HS-27A (cell line): ENCODE measurements at places on chromosomes 6 and 20.

GRCh38 chr20:15593081-15593480 lies 980.2 kb downstream of the KIF16B start:
- DNase-seq, result no peak

- no peak for DNase-seq
Observed at GRCh38 chr6:16857969-16858592, 96.8 kb upstream of the ATXN1 start.

DNA sequence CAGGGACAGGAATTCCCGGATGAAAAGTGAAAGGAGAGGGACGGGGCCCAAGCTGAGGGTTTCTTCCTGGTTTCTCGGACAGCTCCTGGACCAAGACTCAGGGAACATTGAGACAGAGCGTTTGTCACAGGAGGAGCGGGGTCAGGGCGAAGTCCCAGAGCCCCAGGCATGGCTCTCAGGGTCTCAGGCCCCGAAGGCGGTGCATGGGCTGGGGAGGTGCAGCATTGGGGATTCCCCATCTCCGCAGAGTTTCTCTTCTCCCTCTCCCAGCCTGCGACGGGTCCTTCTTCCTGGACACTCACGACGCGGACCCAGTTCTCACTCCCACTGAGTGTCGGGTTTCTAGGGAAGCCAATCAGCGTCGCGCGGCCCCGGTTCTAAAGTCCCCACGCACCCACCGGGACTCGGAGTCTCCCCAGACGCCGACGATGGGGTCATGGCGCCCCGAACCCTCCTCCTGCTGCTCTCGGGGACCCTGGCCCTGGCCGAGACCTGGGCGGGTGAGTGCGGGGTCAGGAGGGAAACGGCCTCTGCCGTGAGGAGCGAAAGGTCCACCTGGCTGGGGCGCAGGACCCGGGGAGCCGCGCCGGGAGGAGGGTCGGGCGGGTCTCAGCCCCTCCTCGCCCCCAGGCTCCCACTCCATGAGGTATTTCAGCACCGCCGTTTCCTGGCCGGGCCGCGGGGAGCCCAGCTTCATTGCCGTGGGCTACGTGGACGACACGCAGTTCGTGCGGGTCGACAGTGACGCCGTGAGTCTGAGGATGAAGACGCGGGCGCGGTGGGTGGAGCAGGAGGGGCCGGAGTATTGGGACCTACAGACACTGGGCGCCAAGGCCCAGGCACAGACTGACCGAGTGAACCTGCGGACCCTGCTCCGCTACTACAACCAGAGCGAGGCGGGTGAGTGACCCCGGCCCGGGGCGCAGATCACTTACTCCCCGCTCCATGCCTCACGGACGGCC lies 54.6 kb upstream of the POLR1H start:
- DNase-seq, result no peak

DNA sequence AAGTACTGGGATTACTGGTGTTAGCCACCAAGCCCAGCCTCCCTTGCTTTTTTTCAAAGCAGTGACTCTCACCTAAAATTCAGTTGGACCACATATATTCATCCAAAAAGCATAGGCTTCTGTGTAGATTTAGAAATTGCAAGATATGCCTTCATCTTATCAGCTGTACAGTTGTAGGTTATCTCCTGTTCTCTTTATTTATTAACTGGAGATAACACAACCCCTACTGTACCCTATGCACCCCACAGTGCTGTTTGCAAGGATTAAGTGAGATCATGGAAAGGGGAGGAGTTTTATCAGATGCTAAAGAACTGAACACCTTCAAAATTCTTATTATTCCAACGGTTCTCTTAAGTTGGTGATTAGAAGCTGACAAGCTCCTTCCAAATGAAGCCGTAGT lies 164.4 kb upstream of the JARID2 start:
- no peak for DNase-seq

DNA sequence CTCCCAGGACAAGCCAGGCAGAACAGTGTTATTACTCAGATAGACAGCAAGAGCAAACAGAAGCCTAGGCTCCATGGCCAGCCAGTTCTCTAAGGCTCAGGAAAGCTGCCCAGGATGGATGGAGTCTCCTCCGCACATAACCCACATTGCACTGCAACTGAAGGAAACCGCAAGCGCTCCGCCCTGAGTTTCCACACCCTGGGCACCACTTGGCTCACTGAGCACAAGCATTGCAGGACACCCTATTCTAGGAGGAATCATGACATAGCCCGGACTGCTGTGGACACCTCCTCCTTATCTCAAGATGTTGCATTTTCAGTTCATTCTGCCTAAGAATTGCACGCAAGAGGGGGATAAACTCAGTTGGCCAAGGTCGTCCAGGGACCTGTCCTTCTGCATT lies 42.9 kb downstream of the LINC00237 start:
- DNase-seq, result no peak

GRCh38 chr20:47740121-47740861 lies 45.0 kb downstream of the SULF2 start:
- no peak for DNase-seq

- DNase-seq, result no peak
Observed at GRCh38 chr20:32231847-32232246, 24.2 kb downstream of the POFUT1 start.

GRCh38 chr6:4587171-4587570 lies 189.0 kb upstream of the CDYL start:
- no peak for DNase-seq

DNA sequence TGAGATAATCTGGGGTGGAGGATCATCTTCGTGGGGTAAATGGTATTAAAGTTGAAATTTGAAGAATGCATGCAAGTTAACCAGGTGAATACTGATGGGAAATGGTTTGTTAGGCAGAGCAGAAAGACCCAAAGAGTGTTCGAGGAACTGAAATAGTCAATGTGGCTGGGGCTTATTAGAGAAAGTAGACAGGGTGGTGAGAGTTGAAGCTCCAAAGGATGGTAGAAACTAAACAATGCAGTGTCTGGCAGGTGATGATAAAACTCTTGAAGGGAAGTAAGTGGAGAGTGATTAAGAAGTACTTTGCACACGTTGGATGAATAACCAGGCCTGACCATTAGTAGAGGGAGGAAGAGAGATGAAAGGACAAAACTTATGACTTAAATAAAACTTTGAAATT lies 39.8 kb upstream of the CENPW start:
- DNase-seq, result no peak

DNA sequence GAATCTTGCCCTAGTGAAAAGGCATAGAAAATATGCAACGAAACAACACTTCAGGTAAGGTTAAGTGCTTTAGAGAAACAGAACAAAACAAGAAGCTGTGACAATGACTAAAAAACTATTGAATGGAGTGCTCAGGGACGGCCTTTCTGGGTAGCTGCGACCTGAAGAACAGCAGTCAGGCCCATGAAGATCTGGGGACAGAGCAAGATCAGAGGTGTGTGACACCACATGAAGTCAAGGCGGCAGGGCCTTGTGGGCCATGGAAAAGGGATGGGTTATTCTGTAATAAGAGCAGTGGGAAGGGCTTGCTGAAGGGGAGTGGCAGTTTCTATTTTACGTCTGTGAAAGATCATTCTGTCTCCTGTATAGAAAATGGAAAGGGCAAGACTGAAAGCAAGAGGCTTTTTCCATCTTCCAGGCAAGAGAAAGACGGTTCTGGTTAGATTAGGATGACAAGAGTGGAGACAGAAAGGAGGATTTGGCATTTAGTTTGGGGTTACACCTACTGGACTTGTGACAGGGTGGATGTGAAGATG lies 5.1 kb downstream of the UBE2V1 start:
- DNase-seq, result no peak

- DNase-seq, result no peak
Observed at GRCh38 chr6:43782764-43783513, 12.9 kb downstream of the VEGFA start.

- no peak for DNase-seq
Observed at GRCh38 chr6:45836984-45837383, 178.7 kb downstream of the CLIC5 start.

DNA sequence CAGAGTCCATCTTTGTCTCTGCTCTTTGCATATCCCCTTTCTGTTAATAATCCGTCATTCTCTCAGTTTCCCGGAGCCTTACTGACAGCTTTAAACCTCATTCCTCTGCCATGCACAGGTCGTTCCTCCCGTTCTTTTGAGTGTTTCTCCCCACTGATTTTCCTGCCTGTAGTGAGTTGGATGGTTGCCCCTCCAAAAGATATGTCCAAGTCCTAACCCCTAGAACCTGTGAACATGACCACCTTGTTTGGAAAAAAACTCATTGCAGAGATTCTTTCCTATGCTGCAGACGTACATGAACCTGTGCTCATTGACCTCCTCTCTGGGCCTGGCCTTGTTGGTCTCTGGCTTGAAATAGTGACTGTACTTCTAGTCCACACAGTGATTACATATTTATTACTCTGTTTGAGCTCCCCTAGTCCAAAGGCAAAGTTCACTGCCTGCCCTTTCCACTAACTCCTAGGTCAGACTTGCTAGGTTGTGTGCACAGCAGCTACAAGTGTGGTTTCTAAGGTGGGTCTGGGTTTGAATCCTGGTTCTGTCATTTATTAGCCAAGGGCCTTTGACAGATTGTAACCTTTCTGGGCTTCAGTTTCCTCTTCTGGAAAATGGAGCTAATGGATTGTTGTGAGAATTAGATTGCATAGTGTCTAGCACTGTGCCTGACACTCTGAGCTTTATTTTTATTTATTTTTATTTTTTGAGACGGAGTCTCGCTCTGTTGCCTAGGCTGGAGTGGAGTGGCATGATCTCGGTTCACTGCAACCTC lies 29.3 kb downstream of the PPARD start:
- no peak for DNase-seq
